ENCODE measurements at places on chromosomes 2 and 18. TPM values are rescaled to one million over a fixed set of nuclear protein-coding genes. Genes with fewer than 3 reads are reported as not detected.

The FHOD3 gene
- total RNA-seq: not detected

The TPO gene
- total RNA-seq: not detected

The ASB18 gene
- not detected for total RNA-seq

The ACMSD gene
- total RNA-seq: not detected

The TYMS gene
- 288 TPM for total RNA-seq

The ZNF804A gene
- not detected for total RNA-seq

The CRYGD gene
- total RNA-seq: not detected

The EFEMP1 gene
- total RNA-seq: not detected

The GPR35 gene
- 5.7 TPM for total RNA-seq

The TRAK2 gene
- total RNA-seq: 49.3 TPM

The RESP18 gene
- total RNA-seq: not detected

The ATP6V1C2 gene
- total RNA-seq: not detected

The ECEL1 gene
- total RNA-seq: not detected

The COBLL1 gene
- total RNA-seq: not detected

The COLEC11 gene
- total RNA-seq: not detected

The ELOA2 gene
- total RNA-seq: not detected

The SLC30A3 gene
- total RNA-seq: 0.45 TPM

The EVA1A gene
- total RNA-seq: not detected

The CCDC74B gene
- total RNA-seq: 0.88 TPM

The MOGAT1 gene
- total RNA-seq: not detected

The DYNAP gene
- total RNA-seq: not detected

The RAB10 gene
- 116 TPM for total RNA-seq

The ADD2 gene
- total RNA-seq: 1.3 TPM

The GPR155 gene
- 10.5 TPM for total RNA-seq

The UCN gene
- total RNA-seq: 2.2 TPM

The RGPD3 gene
- total RNA-seq: 0.20 TPM

The STPG4 gene
- 0.13 TPM for total RNA-seq

The NAT8 gene
- not detected for total RNA-seq

The TBR1 gene
- not detected for total RNA-seq

The ZSWIM2 gene
- not detected for total RNA-seq

The MREG gene
- 12.6 TPM for total RNA-seq

The ACOXL gene
- total RNA-seq: 0.30 TPM

The DAW1 gene
- not detected for total RNA-seq

The IL1R2 gene
- 0.88 TPM for total RNA-seq

The POTEJ gene
- total RNA-seq: not detected

The EVX2 gene
- not detected for total RNA-seq

The CFAP65 gene
- not detected for total RNA-seq

The RTP5 gene
- total RNA-seq: not detected

The GPD2 gene
- total RNA-seq: 27.3 TPM

The SLC4A3 gene
- not detected for total RNA-seq

The IL37 gene
- 0.33 TPM for total RNA-seq

The MAIP1 gene
- 19.5 TPM for total RNA-seq

The SETBP1 gene
- total RNA-seq: 15.8 TPM

The RBKS gene
- 2.2 TPM for total RNA-seq

The CYRIA gene
- 0.10 TPM for total RNA-seq

The REG3G gene
- total RNA-seq: not detected

The TSPYL6 gene
- total RNA-seq: not detected

The MC5R gene
- total RNA-seq: not detected

The GREB1L gene
- total RNA-seq: not detected

The FBXO36 gene
- total RNA-seq: 1.1 TPM

The KCNIP3 gene
- total RNA-seq: not detected

The BAZ2B gene
- total RNA-seq: 8.5 TPM

The MGAT4A gene
- total RNA-seq: 69.8 TPM

The MALL gene
- total RNA-seq: not detected

The PTPRN gene
- 0.28 TPM for total RNA-seq

The ZDBF2 gene
- total RNA-seq: 15.6 TPM

The MSTN gene
- not detected for total RNA-seq

Measured in activated CD4-positive, alpha-beta memory T cell treated with anti-CD3 and anti-CD28 coated beads, Interleukin-2, amount 10 ng/mL, durations not matched to agents 7 days and 5 days (primary cell).